ENCODE measurements at places on chromosomes 3 and 15.
A peak's percentile ranks its signal among the peaks of the same experiment; 100 is the strongest.

DNA sequence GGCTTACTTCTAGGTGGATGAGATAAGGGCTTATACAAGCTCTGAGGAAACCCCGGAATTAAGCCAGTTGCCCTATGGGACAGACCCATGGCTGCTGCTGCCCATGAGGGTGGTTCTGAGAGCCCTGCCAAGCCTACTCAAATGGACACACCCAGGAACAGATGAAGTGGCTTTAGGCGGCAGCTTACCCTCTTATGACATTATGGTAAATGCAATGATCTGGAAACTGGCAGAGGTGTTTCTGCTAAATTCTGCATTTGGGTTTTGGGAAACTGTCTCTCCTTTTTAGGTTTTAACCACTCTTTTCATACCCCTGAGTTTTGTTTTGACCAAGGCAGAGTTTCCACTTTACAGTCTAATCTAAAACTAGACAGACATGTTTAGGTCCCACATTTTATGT, 9.0 kb upstream of the ZBED2 start:
- peak; percentile 62 for DNase-seq

DNA sequence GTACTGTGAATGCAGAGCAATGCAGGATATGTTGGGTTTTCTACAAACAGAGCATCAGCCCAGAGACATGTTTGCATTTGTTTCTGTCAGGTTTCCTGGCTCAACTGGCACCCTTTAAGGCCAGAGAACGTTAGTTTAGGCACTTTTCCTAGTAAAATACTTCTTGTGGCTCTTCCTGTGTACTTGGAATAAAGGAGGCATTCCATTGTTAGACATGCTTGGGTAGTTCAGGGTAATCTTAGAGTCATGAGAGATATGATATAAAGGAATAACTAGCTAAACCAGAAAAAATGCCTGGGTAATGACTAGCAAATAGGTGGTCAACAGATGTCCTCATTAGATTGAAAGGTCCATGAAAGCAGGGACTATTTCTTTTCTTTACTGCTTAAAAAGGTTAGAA, 60.4 kb upstream of the RBM5 start:
- no peak for DNase-seq

GRCh38 chr15:58546635-58547627, 115.1 kb downstream of the LIPC start:
- DNase-seq, result no peak

DNA sequence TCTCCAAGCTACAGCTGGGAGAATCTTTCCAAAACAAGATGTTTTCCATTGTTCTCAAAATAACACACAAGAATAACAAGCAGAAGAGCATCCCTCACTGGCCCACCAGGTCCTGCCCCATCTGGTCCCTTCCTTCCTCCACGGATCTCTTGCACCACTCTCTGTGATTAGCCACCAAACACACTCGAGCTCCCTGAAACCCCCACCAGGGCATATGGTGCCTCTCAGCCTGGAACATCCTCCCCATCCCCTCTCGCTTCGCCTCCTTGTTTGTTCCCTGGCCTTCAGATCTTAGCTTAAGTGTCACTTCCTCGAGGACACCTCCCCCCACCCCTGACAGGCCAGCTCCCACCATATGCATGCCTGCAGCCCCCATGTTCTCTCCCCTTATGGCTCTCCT, 496.6 kb upstream of the PROK2 start:
- no peak for DNase-seq

DNA sequence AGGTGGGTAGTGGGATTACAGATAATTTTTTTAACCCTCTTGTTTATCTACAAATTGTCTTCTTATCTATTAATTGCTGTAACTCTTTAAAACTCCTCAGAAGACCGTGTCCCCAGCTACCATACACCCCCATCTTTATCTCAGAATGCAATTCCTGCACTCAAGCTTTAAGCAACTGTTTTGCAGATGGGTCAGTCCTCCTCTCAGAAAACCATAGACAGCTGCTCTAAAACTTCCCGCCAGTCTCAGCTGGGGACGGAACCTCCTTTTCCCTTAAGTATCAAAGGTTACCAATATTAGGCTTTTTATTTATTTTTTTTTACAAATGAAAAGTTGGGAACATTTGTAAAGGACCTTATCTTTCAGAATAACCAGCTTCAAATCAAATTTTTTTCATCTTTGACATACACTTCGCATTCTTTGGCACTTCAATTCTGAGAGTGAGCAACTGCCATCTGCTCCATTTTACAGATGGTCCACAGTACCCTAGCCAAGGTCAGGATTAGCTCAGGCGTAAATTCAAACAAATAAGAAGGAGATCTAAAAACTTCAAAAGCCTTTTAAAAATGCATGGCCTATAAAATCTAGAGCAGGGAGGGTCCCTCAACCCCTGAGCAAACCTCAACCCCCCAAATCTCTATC, 1.3 kb downstream of the GATM start:
- no peak for DNase-seq

- DNase-seq, result peak; percentile 79
These were observed 55.3 kb downstream of the CCDC33 start for GRCh38 chr15:74291101-74292071.

DNA sequence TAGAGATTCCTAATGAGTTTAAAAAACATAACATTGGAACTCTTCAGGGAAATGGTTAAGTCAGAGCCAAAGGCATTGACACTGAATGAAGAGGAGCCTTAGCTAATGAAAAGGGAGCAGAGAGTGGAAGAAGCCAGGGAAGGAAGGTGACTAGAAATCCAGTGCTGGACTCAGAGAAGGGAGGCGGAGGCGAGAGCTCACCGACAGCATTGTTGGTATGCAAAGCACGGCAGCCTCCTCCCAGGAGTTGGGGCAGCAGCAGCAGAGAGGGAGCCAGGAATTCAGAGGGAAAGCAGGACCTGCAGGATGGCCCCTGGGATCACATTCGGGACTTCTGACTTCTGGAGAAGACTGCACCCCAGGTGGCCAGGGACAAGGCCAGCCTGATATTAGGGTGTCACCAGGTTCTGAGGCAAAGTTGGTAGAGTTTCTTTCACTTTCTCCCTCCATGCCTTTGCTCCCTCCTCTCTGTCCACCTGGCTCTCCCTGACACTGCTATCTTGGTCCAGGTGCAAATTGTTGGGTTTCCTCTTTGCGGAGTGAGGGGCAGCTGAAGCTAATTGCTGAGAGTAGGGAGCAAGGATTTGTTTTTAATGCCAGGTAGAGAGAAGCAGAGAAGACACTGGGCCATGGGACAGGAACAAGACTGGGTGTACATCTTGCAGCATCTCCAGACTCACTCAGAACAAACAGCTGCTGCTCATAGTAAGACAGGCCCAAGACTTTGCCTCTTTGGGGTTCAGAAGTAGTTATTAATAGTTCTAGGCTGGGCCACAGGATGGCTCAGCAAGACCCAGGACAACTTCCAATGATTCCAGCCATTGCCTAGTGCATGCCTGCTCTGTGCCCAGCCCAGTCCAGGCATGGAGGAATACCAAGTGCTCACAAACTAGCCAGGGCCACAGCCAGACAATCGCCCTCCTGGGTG, 157.9 kb downstream of the TLE3 start:
- no peak for DNase-seq

- no peak for DNase-seq
These were observed 69.4 kb upstream of the FOXP1 start for GRCh38 chr3:71652781-71653413.

GRCh38 chr15:88178631-88179030, 77.9 kb downstream of the NTRK3 start:
- DNase-seq, result no peak

DNA sequence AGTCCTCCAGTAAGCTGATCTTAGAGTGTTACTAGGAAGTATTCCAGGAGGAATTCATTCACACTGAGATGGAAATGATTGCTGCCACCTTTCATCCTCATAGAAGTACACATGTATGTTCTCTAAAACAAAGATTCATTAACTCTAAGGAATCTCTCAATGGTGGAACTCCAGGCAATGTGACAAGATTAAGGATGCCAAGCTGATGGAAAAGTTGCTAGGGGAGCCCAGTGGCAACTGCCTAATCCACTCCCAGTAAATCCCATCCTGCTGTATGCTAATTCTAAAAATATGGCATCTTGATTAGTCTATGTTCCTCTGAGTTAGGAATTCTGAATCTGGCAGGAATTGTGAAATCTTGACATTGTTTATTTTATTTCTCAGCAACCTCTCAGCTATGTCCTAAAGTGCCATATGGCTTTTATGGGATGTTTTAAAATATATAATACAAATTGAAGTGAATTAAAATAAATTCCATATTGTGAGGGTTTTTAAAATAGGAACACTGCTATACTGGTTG, 210.0 kb upstream of the TRIM42 start:
- DNase-seq, result no peak

- no peak for DNase-seq
These were observed 5.6 kb upstream of the NCEH1 start for GRCh38 chr3:172716476-172716875.

DNA sequence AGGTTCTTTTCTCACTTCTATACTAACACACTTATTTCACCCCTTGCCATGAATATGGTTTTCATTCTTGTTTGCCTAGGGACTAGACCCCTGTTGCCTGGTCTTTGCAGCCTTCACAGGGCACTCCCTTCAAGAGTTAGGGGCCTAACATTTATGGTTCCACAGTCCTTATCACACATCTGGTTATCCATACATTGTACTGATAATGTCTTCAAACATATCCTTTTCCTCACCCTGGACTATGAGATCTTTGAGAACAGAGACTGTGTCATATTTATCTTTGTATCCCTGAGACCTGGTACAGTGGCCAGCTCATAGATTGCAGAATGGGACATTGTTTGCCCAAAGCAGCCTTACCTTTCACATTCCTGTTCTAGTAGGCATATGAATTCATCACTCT, 106.2 kb downstream of the CMSS1 start:
- DNase-seq, result no peak

- DNase-seq, result no peak
These were observed 539.5 kb upstream of the AGTR1 start for GRCh38 chr3:148158210-148158609.

- peak; percentile 71 for DNase-seq
These were observed 2.0 kb upstream of the MELTF start for GRCh38 chr3:197031315-197032285.

DNA sequence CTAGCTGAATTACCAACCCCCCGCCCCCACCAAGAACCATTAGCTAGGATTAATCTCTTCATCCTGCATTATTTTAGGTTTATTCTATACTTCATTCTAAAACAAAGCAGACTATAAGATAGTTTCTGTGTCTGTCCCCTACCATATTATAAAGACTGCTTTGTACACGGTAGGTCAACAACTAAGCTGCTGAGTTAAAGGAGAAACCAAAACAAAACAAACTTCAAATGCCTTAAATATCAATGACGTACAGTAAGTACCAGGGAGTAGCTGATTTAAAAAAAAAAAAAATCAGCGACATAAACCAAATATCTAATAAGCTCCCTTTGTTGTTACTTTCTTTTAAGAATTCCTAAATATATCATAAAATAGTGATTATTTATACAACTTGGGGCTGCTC, 7.8 kb upstream of the VGLL4 start:
- no peak for DNase-seq

GRCh38 chr15:44308415-44308814, 19.9 kb downstream of the GOLM2 start:
- DNase-seq, result peak; percentile 31

GRCh38 chr15:96243701-96244100, 86.8 kb upstream of the NR2F2 start:
- no peak for DNase-seq

DNA sequence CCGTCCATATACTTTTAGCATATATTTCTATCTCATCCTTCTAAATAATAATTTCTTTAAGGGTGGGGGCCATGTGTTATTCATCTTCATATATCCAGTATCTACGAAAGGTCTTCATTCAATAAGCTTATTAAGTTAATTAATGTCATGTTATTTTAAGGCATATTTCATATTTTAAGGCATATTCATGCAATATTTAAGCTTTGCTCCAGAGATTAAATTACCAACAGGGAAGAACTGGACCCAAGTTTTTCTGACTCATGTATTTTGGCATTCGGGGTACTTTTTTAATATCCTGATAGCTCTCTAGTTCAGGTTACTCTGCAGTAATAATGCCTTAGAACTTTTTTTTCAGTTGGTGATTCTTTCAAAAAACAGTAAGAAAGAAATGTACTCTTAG, 27.4 kb downstream of the PHC3 start:
- no peak for DNase-seq

- no peak for DNase-seq
These were observed 32.7 kb downstream of the MME start for GRCh38 chr3:155112661-155113389.

DNA sequence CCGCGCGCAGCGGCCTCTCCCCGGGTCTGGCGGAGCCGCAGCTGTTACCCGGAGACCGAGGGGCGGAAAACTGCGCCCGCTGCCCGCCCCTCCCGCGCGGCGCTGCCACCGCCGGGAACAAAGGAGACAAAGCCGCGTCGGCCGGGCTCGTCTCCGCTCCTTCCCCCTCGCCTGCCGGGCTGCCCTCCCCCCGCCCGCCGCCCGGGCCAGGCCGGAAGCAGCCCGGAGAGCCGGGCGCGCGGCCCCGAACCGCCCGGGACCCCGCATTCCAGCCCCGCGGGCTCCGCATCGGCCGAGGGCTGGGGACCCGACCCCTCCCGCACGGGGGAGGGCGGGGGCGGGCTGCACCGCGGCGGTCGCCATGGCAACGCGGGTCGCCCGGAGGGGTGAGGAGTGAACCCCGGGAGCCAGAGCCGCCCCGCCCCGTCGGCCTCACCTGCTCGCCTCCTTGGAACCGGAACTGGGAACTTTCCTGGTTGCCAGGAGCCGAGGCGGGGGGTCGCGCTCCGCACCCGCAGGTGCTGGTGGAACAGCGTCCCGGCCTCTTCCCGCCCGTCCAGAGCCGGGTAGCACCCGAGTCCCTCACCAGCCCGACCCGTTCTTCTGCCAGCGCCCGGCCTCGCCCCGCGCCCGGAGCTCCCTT, 448 bp downstream of the PLXNB1 start:
- DNase-seq, result peak; percentile 49

- DNase-seq, result no peak
These were observed 98.2 kb downstream of the CNTN6 start for GRCh38 chr3:1191026-1191425.

DNA sequence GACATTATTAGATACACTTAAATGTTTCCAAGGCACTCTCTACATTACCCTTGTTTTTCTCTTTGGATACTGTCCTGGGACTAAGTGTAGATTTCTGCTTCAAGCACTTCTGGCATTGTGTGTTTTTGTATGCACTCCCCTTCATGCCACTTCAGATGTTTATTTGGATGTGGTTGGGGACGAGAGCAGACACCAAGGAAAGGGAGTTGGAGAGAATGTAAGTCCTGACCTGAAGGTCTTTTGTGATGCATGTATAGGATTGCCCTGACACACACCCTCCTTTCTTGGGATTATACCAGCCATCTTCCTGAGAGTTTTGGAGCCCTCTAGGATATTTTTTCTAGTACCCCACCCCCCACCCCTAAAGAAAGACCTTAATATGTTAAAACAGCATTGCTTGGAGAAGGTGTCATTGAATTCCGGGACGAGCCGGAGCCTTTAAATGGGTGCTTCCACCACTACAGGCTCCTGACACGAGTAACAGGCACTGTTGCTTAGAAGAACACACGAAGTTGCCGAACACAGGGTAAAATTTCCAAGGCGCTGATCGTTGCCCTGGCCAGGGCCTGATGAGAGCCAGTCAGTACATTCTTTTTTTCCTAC, 22.7 kb downstream of the PSMD6 start:
- no peak for DNase-seq

GRCh38 chr3:150737874-150738679, 24.9 kb downstream of the SIAH2 start:
- DNase-seq, result peak; percentile 75

Data from T-helper 2 cell treated with Interferon-gamma antibody and Interleukin-4, amounts not matched to agents 5 μg/mL and 100 μg/mL, for 36 hours (primary cell).